GM12865 (cell line): ENCODE measurements at places on chromosomes 12 and 14.

DNA sequence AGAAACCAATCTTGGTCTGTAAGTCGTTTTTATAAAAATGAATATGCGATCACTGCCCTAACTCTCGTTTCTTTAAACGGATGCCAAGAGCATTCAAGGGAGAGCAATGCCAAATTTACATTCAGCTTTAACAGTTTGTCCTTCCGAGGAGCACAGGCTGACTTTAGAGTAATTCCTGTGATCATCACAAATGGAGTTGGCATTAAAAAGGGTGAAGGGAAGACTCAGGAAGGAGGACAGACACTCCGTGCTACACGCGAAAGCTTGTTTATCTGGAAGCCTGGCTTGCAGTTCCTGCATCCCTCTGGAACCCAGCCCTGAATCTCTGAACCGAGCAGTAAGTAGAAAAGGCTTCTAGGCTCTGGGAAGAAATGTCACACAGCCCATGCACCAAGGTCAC, 78.4 kb downstream of the PAPOLA start:
- no peak for DNase-seq

GRCh38 chr14:49014476-49014875, 571.7 kb downstream of the RPS29 start:
- no peak for DNase-seq

GRCh38 chr12:47549258-47549657, 156.6 kb downstream of the RPAP3 start:
- peak; percentile 9 for DNase-seq

- DNase-seq = no peak
These were observed 94.5 kb downstream of the TMEM132C start for GRCh38 chr12:128361400-128361995.

DNA sequence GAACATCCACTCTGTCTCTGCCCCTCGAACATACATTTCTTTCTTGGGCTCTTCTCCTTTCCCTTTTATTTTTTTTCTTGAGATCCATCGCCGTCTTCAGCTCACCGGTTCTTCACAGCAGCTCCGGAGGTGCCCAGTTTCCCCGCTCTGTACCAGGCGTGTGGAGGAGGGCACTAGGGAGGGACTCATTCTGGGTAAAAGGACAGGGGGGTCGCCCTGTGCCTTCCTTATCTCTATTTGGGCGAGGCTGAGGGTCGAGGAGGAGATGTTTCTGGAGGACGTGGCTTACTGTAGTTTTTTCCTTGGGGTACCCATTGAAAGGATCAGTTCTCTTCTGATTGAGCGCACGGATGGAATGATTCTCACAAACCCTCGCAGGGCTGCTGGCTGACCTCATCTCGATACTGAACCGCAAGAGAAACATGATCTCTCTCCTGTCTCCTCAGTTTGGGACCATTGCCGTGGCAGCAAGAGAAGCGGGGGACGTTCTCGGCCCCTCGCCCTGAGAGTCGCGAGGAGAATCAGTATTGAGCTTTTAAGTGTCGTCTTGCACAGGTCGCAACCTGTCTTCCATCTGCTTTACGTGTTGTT, 386 bp downstream of the LIN52 start:
- DNase-seq = peak; percentile 69

DNA sequence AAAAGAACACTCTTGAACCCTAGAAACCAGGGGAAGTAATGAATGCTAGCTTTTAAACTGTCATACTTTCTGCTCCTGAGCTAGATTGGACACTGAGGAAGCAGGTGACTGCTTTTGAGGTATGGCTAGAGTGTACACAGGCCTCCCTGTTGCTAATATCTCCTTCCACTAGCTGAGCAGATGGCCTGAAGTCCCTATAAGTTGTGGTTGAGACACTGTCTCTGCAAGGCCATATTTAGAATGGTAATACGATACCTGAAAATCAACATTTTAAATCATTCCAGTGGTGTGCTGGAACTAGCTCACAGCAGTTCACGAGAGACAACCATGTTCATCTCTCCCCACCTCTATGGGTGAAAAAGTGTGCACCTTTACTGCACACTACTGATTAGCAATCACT, 46.4 kb upstream of the BMP4 start:
- no peak for DNase-seq

GRCh38 chr12:19908830-19909229, 459.5 kb upstream of the PDE3A start:
- DNase-seq = no peak

DNA sequence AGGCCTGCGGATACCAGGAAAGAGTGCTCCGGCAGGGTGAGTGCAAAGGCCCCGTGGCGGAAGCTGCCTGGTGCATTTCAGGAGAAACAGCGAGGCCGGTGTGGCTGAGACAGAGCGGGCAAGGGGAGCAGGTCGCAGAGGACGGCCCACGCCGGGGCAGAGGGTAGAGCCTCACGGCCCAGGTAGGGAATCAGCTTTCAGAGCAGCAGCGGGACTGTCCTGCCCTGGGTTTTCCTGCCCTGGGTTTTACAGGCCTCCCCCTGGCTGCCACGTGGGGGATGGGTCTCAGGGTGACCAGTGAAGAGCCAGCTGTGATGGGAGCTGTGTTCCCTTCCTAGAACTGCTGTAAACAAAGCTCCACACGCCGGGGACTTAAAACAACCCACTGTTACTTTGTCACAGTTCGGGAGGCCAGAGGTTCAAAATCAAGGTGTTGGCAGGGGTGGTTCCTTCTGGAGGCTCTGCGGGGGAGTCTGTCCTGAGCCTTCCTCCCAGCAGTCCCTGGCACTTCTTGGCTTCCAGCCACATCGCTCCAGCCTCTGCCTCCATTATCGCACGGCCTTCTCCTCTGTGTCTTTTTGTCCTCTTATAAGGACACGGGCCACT, 10.4 kb downstream of the NCOR2 start:
- no peak for DNase-seq

DNA sequence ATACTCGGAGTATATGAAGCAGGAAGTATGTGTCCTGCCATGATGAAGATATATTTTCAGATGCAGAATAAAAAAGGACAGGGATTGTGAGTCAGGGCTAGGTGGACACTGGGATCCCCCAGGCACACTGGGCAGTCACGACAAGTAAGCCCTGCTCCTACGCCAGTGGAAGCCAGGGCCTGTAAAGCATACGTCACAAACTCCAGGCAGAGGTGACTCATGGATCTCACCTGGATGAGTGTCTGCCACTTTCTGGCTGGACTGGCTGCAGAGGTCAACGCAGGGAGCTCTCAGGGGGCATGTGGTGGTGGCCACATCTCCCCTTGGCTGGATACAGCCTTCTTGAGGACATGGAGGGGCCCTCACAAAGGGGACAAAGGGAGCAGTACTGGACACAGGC, 262.3 kb downstream of the GLT1D1 start:
- DNase-seq = no peak

- DNase-seq = no peak
These were observed 450.2 kb downstream of the CCER1 start for GRCh38 chr12:90504806-90505205.

DNA sequence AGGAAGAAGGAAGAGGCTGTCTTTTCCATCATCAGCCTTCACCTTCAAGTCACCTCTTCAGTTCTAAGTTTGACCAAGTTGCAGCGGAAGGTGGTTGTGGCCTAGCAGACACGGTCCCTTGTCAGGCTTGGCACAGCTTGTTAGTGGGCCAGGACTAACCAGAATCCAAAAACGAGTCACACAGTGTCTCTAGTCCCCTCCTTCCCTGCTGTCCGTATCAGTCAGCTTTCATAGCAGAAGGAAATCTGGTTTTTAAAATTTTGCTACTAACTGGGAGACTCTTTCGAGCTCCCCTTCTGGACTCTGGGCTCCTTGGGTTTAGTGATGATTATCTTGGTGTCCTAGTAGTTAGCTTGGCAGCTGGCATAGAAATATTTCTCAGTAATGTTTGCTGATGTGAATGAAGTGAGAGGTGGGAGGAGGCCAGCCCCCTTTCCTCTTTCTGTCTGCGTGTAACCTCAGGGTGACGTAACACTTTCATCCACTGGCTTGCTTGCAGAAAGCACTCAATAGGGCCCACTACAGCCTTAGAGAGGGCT, 3.8 kb downstream of the ETV6 start:
- DNase-seq = peak; percentile 88

DNA sequence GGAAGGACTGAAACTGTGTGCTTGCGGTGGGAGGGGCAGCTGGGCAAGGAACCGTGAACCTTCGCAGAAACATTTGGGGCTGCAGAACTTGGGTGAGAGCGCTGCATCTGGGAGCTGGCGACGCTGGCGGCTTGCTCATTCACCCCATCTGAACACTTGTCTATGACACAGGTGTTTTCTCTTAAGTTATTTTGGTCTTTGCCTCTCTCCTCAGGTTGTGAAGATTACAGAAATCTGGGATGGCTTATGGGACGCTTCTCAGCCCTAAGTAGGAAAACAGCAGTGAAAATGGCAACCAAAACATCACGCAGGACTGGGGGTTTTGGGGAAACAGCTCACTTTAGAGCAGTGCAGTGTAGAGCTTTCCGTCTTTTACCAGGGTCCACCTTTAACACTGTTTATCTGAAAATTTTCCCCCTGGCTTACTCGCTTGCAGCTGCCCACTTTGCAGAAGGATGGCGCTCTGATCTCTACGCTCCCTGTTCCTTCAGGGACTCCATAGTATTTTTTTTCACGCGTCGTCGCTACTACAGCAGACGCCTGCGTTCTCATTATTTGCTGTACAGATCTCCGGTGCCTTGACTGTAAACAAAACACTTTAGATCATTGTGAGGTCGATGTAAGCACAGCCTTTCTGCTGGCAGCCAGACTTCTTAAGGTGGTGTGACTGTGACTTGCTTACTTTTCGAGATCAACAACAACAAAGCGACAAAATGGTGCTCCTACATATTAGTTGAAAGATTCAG, 2.7 kb upstream of the CDKN1B start:
- DNase-seq = peak; percentile 85

DNA sequence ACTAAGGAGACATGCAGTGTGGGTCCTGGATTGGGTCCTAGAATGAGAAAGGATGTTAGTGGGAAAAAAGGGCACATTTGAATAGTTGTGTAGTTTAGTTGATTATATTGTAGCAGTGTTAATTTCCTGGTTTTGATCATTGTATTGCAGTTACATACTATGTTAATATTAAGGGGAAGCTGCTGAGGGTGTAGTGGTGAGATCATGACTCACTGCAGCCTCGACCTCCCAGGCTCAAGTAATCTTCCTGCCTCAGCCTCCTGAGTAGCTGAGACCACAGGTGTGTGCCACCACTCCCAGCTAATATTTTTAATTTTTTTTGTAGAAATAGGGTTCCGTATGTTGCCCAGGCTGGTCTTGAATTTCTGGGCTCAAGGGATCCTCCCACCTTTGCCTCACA, 21.7 kb downstream of the BORCS5 start:
- no peak for DNase-seq

DNA sequence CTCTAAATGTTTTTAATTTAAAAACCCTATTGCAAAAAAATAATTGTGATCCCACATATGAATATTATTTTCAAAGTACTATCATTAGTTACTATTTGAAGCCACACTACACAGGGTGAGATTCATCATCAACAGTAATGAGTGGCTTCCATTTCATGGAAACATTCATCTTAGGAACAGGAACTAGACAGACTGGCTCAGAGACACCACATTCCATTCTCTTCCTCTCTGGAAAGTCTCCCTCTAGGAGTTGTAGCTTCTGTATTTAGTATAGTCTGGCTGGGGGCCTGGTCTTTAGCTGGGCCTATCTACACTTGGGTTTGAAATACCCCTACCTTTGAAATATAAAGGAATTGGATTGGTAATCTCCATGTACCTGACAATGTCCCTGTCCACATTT, 6.2 kb upstream of the VDR start:
- no peak for DNase-seq

DNA sequence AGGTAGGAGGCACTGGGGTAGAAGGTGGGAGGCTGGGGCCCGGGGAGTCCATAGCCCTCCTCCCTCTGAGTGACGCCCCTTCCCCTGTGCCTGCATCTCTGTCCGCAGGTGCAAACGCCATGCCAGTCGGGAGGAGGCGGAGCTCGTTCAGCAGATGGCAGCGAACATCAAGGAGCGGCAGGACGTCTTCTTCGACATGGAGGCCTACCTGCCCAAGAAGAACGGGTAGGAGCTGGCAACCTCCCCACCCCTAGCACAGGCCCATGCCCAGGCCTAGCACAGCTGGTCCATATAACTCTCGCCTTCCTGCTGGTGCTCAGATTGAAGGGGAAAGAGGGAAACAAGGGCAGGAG, 35.6 kb downstream of the TMEM120B start:
- DNase-seq = no peak

DNA sequence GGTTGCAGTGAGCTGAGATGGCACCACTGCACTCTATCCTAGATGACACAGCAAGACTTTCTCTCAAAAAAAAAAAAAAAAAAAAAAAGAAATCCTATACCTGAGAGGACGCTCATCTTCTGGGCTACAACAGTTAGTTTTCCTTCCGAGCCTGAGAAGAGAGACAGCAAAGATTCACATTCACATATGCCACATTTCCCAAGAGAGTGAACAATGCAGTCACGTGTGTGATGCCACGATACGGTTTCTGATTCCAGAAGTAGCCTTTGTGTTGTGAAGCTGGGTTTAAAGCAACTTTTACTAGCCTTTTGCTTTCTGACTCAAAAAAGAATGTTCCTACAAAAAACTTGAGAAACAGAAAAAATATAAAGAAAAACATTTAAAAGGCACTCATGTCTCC, 19.5 kb downstream of the GCN1 start:
- peak; percentile 21 for DNase-seq

GRCh38 chr12:22935501-22935900, 310.5 kb downstream of the ETNK1 start:
- DNase-seq = no peak

- peak; percentile 29 for DNase-seq
These were observed 498 bp downstream of the RACGAP1 start for GRCh38 chr12:50024805-50025186.

- DNase-seq = no peak
These were observed 14.6 kb downstream of the GALNT8 start for GRCh38 chr12:4734625-4735340.

- no peak for DNase-seq
These were observed 120.3 kb upstream of the SOX5 start for GRCh38 chr12:24069532-24070395.

DNA sequence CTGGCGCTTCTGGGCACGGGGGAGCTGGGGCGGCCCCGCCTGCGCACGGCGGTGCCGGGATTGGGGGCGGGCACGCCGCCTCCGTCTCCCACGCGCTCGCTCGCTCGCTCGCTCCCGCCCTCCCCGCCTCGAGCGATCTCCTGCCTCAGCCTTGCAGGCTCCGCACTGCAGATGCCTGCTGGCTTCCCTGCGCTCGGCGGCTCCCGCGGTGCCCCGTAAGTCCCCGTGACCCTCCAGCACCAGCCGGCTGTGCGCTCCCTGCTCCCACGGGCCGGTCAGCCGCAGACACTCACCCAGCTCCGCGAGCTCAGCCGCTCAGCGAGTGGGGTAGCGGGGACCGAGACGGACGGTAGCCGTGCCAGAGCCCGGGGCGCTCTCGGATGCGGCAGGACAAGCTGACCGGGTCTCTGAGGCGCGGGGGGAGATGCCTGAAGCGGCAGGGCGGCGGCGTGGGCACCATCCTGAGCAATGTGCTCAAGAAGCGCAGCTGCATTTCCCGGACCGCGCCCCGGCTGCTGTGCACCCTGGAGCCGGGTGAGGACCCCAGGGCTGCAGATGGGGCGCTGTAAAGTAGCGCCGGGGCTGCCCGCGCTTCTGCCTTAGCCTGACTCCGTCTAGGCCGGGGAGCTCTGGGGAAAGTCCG, at the start of gene TBC1D30:
TBC1D30 (plus strand) TSS at position 148 of the 643 bp plus-strand sequence; CDS start at position 381, 233 bp downstream.
- DNase-seq = peak; percentile 73

GRCh38 chr14:102283631-102284129, 21.3 kb downstream of the MOK start:
- DNase-seq = no peak
